ENCODE measurements at places on chromosomes 13 and 19.

DNA sequence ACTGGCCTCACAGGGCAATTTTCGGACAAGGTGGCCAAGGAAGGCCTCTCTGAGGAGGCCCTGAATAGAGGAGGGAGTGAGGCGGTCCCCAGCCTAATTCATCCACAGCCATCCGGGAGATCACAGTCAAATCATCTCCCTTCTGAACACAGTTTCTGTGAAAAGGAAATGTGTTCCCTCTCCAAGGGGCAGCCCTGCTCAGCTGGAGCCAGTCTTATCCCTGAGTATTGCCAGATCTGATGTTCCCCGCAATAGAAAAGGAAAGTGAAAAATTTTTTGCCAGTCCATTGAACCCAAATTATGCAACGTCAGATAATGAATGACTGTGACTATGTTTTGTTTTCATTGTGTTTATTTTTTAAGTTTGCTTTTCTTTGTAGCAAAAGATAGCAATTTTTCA, 125.9 kb downstream of the SIPA1L3 start:
- no peak for DNase-seq

GRCh38 chr13:92804346-92804745, 422.3 kb upstream of the GPC6 start:
- DNase-seq, result no peak

- DNase-seq, result no peak
Measured at GRCh38 chr13:98311200-98311548, 134.1 kb upstream of the RNF113B start.

GRCh38 chr13:33277946-33278345, 7.6 kb downstream of the STARD13 start:
- DNase-seq, result no peak

GRCh38 chr13:26370553-26370952, 116.6 kb downstream of the CDK8 start:
- no peak for DNase-seq

DNA sequence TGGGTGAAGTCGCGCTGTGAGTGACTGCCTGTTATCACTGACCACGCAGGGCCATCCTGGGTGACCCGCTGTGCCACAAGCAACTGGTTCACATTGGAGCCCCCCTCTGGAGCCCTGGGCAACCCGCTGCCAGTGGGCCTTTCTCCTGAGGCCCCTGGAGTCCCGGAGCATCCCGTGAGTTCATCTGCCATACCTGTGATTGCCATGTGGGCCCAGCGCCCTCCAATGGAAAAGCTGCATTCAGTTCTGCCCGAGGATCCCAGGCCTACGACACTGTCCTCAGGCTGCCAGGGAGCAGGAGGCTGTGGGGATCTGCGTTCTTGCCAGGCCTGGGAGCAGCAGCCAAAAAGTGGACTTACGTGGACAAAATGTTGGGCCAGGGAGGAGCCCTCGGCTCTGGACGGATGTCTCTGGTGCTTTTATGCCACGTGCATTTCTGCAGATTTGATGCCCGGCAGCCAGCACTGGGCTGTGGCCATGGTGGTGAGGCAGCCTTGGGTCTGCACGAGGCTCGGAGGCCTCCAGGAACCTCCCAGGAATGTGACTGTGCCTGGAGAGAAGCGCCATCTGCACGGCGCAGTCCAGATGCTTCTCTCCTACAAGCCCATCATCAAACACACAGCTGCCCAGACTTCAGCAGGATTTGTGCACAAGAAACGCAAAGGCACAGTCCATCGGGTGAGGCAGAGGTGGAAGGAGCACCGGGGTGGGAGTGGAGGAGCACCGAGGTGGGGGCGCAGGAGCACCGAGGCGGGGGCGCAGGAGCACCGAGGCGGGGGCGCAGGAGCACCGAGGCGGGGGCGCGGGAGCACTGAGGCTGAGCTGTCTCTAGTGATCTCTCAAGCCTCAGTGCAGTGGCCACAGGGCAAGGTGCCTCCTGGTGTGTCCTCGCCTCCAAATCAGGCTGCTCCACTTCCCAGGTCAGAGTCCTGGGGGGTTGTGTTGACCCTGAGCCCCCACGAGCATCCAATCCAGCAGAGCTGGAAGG, 44.0 kb downstream of the C13orf46 start:
- no peak for DNase-seq

DNA sequence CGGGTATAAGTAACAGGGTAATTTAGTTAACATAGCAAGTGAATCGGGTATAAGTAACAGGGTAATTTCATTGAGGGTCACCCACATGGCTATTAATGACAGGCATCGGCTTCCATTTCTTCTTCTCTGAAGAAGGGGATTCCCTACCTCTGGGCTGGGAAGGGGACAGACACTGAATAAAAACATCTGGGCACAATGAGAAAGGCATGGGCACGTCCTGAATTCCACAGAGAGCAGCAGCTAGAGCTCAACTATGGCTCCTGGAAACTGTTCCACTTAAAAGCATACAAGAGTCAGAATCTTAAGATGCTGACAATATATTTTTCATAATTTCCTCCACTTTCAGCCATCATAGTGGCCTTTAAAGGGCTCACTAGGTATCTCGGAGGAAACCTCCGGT, 51.8 kb downstream of the CRYL1 start:
- no peak for DNase-seq

GRCh38 chr13:19590423-19590822, 29.1 kb upstream of the TPTE2 start:
- DNase-seq, result no peak
